ENCODE measurements at places on chromosomes 4 and X.

- no peak for DNase-seq
Observed at GRCh38 chr4:179196511-179196910, 1754.3 kb upstream of the AGA start.

DNA sequence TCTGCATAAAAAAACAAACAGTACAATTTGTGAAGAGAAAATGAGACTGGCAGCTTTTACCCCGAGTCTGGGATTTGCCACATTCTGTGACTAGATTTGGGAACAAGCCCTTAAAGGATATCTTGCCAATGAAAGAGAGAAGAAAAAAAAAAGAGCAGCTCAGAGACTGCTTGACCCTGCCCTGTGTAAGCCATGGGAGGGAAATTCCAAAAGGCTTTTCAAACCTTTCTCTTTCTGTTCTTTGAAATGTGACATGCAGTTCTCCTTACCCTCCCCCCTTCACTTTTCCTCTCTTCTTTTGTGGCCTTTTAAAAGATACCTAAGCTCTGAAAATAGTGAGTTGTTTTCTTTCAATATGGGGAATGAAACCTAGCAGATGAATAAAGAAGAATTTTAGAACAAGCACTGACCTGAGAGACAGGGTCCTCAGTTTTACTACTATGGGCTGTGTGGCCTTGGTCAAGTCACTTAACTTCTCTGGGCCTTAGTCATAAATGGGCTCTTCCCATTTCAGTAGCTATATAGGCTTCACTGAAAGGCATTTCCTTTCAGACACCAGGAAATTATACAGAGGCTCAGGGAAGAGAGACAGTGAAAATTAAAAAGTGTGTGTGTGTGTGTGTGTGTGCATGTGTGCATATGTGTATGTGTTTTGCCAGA lies 5.1 kb downstream of the CCDC160 start:
- no peak for DNase-seq

DNA sequence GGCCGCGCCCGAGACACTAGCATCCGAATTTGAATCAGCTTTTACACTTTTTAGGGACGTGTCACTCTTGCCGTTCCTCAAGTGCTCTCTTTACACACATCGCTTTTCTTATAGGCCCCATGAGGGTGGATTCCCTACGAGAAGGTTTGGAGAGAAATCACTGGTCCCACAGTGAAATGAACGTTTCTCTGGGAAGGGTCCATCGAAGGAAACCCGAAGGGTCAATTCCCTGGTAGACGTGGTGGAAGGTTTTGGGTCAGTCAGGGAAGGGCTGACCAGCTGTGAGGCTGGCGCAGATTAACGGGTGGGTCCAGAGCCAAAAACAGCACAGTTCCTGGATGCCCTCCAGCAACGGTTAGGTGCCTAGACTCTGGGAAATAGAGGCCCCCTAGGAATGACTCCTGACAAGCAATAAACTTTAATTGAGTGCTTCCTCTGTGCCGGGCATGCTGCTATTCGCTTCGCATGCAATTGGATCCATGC lies 35.9 kb downstream of the ETDC start:
- DNase-seq, result peak; percentile 75

GRCh38 chrX:1485033-1485432 lies 32.3 kb upstream of the ASMTL start:
- DNase-seq, result peak; percentile 42

- DNase-seq, result no peak
Observed at GRCh38 chrX:29858714-29859113, 356.6 kb upstream of the MAGEB2 start.

GRCh38 chr4:105637408-105638176 lies 70.9 kb downstream of the INTS12 start:
- DNase-seq, result peak; percentile 78

DNA sequence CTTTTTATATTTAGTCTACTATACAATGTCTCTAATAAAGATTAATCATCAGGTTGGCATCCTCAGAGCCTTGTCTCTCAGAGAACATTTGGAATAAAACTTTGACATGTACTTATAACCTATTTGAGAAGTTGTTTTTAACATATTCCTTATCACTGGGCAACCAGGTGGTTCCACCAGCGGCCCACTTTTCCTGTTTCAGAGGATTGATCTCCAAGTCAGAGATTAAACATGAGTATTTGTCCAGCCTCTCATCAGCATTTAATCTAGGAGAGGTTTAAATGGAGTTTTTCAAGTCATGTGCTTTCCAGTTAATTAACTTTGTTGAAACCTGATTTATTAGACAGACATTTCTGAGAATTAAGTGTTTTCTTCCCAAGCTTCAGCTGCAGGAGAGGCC lies 345.5 kb downstream of the GRXCR1 start:
- no peak for DNase-seq

GRCh38 chr4:138105331-138105730 lies 136.8 kb downstream of the SLC7A11 start:
- DNase-seq, result no peak

GRCh38 chr4:182475539-182475938 lies 232.3 kb downstream of the TENM3 start:
- no peak for DNase-seq

GRCh38 chr4:40265910-40266274 lies 69.1 kb downstream of the RHOH start:
- DNase-seq, result no peak

GRCh38 chrX:153688071-153688470 lies 345 bp downstream of the SLC6A8 start:
- no peak for DNase-seq

GRCh38 chrX:133923113-133923512 lies 62.3 kb downstream of the GPC3 start:
- no peak for DNase-seq

- no peak for DNase-seq
Observed at GRCh38 chr4:101649790-101650515, 140.6 kb upstream of the BANK1 start.

DNA sequence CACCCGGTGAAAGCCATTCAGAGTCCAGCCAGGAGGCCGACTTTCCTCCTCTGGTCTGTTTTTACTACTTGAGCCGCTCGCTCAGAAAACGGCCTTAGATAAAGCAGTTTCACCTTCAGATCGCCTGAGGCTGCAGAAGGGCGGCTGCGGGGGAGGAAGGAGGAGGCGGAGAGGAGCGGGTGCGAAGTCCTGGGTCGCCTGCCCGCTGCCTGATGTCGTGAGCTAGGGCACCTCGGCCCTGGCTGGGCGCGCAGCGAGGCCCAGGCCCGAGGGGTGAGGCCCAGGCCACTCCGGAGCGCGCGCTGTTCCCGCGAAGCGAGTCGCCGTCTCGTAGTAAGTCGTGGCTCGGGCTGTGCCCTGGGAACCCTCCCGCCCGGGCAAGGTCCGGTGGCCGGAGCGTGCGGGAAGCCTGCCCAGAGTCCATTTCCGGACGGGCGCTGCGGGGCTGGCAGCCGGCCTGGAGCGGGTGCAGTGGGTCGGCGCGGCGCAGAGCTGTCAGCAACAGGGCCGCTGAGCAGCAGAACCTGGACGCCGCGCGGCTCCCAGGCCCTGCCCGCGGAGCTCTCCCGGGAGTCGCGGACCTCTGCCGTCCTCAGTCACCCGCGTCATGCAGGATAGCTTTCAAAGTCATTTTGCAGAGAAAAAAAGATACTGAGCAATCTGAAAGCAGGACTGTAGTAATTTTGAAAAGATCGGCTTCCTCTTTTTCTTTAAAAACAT lies 18.6 kb downstream of the TRIM2 start:
- peak; percentile 79 for DNase-seq

- no peak for DNase-seq
Observed at GRCh38 chrX:40015693-40016092, 82.1 kb downstream of the BCOR start.

- DNase-seq, result no peak
Observed at GRCh38 chr4:157291071-157291470, 70.5 kb downstream of the GRIA2 start.

GRCh38 chrX:46648660-46649059 lies 75.1 kb downstream of the CHST7 start:
- no peak for DNase-seq

GRCh38 chrX:142204522-142205433 lies at the start of gene MAGEC2:
TSS of gene MAGEC2 (minus strand) at chrX:142205290. CDS start at chrX:142203987, 1,303 bp downstream.
- DNase-seq, result no peak

- no peak for DNase-seq
Observed at GRCh38 chr4:76611616-76612207, 176.7 kb downstream of the SHROOM3 start.

DNA sequence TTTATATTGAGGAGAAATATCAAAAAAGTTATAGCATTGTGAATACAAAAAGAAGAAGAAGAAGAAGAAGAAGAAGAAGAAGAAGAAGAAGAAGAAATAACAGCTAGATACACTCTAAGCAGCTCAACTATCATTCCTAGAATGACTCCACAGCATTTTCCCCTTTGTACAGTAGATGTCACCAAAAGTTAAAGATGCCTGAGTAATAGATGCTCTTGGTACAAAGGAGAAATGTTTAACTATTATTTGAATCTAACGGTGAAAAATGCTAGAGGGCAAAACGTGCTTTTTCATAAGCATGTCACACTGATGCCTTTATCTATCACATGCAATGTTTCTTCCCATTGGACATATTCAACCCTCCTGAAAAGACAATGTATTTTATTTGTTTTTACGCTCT lies 178.4 kb upstream of the GPRIN3 start:
- no peak for DNase-seq

- DNase-seq, result no peak
Observed at GRCh38 chr4:70392057-70392776, 5.5 kb upstream of the OPRPN start.

GRCh38 chr4:165152527-165152926 lies 39.9 kb upstream of the TMEM192 start:
- DNase-seq, result no peak

DNA sequence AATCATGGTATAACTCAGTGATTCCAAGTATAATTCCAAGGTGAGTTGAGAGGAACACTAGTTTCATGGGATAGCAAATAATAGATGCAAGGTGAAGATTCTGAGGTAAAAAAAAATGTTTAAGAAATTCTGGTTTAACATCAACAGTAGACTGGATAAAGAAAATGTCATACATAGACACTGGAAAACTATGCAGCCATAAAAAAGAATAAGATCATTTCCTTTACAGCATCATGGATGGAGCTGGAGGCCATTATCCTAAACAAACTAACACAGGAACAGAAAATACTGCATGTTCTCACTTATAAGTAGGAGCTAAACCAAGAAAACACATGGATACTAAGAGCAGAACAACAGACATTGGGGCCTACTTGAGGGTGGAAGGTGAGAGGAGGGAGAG lies 54.6 kb upstream of the LEF1 start:
- no peak for DNase-seq

DNA sequence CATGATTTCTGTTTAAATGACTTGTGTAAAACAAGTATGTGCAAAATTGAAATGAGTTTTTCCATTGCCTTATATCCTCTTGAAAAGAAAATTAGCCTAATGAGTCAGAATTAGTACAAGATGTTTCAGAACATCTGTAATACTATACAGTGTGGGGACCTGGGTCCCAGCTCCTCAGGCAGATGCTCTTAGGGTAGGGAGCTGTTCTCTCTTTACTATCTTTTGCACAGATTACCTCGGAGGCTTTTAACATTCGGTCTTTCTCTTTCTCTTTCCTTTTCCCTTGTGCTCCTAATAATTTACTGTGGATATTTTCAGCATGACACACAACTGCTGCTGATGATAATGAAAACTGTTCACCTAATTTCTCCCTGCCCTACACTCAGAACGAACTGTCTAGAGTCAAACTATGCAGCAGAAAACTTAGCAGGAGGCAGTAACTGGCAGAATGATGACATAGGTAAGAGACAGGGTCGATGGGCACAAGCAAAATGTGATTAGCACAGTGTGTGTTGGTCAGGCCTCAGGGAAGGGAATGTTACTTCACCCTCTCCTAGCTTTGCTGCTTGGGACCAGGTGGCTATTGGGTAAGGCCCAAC lies 455.3 kb downstream of the PDHA2 start:
- no peak for DNase-seq

DNA sequence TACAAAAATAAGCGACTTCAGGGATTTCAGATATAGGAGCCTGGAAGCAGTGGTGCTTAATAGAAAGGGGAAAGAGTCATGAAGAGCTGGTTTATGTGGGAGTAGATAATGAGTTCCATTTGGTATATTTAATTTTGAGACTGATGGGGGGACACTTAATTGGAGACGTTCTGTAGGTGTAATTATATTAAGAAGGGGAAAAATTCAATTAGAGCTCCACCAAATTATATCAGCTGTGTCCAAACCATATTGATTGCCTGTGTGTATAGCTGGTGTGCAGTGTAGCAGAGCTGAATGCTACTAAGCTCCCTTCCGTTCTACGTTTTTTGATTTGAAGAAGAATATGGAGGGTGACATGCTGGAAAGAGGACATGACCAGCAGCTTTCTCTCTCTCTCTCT lies 282.3 kb downstream of the DMD start:
- DNase-seq, result no peak

DNA sequence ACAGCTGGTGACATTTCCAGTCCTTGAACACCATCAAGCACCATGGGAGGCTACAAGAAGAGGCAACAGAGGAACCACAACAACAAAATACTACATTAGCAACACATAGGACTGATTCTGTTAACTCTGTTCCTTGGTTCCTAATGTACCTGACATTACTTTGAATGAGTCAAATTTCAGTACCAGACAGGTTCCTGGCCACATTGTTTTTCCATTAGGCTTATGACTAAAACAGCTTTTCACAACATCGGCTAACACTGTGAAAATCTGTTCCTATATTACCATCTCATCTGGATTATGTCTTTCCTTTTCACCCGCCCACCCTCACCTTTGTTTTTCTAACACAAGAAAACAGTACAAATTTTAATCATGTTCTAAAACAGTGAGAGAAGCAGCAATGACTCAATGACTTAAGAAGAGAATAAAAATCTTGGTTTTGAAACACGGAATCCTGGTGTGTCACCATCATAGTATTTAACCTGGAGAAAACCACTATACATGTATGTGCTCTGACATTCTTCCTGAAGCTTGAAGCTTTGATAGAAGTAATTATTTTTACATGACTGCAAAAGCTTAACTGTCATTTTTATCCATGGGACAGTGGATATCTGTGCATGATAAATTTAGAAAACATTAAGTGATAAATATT lies 143.9 kb downstream of the SCFD2 start:
- DNase-seq, result no peak
